H1 (cell line): ENCODE measurements at places on chromosomes 16 and 17.

GRCh38 chr17:4326608-4327007, 39.9 kb downstream of the UBE2G1 start:
- DNase-seq, result no peak

GRCh38 chr16:73016488-73016830, 31.5 kb downstream of the ZFHX3 start:
- DNase-seq, result no peak

- DNase-seq, result no peak
Measured at GRCh38 chr16:89805136-89805905, 11.1 kb downstream of the FANCA start.

DNA sequence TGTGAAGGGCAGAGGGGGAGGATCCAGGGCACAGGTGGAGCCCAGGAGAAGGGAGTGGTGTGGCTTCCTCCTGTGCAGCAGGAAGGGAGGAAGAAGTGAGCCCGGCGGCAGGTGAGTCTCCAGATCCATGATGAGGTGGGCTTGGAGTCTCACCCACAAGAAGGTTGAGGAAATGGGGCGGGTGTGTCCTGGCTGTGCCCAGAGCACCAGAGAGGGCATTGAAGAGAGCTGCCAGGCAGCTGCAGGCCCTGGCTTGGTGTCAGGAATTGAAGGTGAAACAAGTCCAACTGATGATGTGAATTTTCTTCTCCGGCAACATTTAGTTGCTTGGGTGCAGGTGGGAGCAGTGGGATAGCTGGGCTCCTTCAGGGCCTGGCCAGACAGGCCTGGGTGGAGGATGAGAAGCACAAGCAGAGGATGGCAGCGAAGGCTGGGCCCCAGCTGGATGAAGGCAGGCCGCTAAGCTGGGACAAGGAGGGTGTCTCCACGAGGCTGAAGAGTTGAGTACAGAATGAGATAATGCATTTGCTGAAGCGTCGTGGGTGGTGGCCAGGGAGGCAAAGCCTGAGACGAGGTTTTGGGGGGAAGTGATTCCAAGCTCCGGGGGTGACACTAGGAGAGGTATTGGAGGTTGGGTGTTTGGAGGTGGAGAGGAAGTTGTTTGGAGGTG, 18.3 kb downstream of the NT5M start:
- no peak for DNase-seq

DNA sequence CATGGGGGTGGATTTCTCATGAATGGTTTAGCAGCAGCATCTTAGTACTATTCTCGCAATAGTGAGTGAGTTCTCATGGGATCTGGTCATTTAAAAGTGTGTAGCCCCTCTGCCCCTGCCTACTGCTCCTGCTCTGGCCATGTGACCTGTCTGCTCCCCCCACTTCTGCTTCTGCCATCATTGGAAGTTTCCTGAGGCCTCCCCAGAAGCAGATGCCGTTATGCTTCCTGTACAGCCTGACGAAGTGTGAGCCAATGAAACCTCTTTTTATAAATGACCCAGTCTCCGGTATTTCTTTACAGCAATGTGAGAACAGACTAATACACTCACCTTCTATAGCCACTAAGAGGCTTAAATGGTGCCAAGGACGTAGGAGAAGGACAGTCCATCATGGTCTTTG, 51.5 kb downstream of the NOL11 start:
- no peak for DNase-seq

DNA sequence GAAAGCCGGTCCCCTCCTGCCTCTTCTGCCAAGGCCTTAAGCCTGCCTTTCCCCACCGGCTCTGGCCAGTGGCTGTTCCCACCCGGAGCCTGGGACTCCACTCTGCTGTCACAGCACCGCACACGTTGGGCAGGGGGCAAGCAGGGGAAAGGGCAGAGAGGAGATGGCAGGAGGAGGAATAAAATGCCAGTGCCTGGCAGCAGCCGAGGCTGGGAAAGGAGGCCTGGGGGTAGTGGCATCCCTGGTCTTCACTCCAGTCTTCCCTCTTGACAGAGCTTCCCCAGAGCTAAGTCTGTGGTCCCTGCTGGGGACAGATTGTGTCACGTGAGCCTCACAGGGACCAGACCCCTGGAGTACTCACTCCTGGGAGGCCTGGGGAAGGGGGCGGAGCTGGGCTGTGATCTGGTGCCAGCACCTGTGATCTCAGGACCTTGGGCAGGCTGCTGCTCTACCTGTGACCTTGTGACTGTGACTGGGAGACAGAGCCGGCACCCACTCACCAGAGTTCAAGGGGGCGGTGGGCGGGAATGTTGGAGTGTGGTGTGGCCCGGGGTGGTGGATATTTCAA, 97.2 kb upstream of the GSE1 start:
- no peak for DNase-seq

GRCh38 chr16:79644971-79645667, 44.6 kb upstream of the MAF start:
- DNase-seq, result no peak

GRCh38 chr16:58931436-58931835, 197.3 kb upstream of the GOT2 start:
- no peak for DNase-seq

DNA sequence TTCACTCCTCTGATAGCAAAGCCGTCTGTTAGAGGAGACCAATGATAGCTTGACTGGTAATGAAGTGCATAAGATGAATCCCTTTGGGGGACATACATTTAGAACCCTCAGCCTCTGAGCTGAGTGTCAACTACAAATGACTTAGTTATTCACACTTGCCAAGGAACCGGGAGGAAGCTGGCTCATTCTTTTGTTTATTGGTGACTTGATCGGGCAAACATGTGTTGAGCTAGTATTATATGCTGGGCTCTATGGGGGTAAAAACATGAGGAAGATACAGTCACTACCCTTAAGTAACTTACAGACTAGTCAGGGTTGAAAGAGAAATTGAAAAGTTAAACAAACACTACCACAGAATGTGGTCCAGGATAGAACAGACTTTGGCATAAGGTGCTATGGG, 3.0 kb downstream of the CCL16 start:
- no peak for DNase-seq

DNA sequence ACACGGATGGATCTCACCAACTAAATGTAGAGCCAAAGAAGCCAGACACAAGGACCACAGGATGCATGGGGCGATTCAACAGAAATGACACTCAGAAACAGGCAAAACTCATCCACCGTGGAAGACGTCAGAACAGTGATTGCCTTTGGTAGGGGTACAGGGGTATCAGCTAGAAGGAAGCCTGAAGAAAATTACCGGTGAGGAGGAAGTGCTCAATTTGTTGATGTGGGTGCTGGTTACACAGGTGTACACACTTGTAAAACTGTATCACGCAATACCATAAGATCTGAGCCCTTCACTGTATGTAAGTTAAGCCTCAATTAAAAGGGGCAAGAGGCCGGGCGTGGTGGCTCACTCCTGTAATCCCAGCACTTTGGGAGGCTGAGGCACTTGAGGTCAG, 226.1 kb downstream of the C16orf78 start:
- DNase-seq, result no peak

- no peak for DNase-seq
Measured at GRCh38 chr17:40015998-40016985, 1.1 kb downstream of the CSF3 start.

- no peak for DNase-seq
Measured at GRCh38 chr16:87559945-87560344, 42.4 kb upstream of the JPH3 start.

GRCh38 chr16:88066680-88067529, 115.7 kb downstream of the BANP start:
- no peak for DNase-seq

DNA sequence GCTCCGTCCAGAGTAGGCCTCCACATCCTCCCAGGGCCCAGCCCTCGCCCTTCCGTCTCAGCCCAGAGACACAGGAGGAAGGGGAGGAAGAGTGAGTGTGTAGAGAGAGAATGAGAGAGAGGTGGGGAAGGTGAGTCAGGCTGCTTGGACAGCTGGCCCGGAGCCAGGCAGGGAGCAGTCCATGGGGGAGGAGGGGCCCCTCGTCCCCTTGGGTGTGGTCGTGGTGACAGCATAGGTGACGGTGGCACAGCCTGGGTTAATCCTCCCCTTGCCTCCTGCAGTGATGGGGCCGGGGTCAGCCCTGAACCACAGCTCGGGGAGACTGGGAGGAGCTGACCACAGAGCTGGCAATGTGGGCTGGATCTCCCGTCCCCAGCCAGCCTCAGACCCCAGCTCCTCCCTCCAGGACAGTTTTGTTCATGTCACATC, 36.5 kb downstream of the FA2H start:
- DNase-seq, result no peak

GRCh38 chr17:69909389-69909788, 165.6 kb upstream of the KCNJ16 start:
- DNase-seq, result no peak

GRCh38 chr17:17491031-17491471, 5.1 kb downstream of the RASD1 start:
- no peak for DNase-seq

- DNase-seq, result peak; percentile 82
Measured at GRCh38 chr17:35433075-35433894, 985 bp upstream of the SLFN12 start.

- peak; percentile 10 for DNase-seq
Measured at GRCh38 chr17:41324180-41325075, 8.9 kb upstream of the KRTAP17-1 start.

DNA sequence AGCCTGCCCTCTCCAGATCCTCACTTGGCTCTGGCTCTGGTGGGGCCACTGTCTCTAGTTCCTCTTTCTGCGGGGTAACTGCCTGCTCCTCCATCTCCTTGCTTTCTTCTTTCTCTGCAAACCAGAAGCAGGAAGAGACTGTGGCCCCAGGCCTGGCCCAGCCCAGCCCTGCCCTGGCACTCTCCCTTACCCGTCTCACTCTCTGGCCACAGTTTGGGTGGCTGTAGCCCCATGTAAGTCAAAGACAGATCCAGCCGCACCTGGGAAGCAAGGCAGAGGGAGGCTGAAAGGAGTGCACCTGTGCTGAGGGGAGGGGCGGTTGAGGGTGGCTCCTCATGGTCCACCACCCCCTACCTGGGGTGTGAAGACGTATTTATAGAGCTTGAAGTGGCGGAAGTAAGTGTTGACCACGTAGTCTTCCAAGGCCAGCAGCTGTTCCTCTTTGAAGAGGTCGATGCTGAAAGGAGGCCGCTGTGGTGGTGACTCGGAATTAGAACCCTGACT, 2.8 kb downstream of the CFAP119 start:
- no peak for DNase-seq

DNA sequence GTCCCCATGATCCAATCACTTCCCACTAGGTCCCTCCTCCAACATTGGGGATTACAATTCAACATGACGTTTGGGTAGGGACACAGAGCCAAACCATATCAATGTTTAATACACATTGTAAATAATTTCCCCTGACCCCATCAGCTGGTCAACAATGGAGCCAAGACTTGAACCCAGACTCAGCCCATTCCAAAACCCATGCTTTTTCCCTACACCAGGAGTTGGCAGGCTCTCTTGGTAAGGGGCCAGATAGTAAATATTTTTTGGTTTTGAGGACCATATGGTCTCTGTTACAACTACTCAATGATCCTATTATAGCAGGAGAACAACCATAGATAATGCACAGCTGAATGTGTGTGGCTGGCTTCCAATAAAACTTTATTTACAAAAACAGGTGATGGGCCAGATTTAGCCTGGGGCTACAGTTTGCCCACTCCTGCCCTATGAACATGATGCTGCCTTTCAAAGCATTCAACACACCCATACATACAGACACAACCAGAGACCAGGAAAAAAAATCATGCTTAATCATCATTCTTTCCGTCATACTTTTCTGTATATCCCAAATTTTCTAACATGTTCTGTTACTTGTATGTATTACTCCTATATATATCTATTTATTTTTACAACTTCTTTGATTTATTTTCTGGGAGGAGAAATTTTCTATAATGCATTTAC, 22.1 kb upstream of the MSI2 start:
- no peak for DNase-seq

- DNase-seq, result no peak
Measured at GRCh38 chr17:57145347-57145746, 60.3 kb downstream of the AKAP1 start.

GRCh38 chr16:86758932-86759331, 180.6 kb downstream of the FOXL1 start:
- no peak for DNase-seq

DNA sequence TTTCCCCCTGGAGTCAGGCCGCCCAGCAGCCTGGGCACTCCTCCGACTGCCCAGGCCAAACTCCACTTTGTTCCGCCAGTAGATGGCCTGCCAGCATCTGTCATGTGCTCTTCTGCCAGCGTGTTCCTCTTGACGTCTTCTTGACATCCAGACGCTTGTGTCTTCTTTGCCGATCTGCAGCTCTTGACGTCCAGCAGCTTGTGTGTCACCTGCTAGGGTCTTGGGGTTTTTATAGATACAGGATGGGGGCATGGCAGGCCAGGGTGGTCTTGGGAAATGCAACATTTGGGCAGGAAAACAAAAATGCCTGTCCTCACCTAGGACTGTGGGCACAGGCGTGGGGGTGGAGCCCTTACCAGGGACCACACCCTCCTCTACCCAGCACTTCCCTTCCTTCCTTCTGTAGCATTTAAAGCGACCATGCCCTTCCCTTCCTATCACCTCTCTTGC, 88.7 kb downstream of the BMERB1 start:
- DNase-seq, result no peak

DNA sequence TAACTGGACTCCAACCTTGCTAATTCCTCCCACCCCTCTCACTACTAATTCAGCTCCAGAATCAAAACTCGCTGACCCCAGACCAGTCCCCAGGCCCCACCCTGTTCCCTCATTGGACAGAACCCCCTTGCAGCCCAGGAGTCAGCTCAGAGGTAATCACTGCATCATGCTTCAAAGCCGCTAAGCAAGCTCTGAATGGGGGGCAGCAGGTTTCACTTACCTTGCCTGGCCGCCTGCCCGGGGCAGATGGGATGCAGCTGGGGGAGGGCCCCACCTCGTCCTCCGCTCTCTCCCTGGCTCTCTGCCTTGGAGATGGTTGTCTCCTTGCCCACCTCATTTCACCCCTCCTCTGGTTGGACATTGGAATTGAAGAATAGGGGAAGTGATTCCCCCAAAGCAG, 4.8 kb upstream of the NGFR start:
- DNase-seq, result no peak

- DNase-seq, result no peak
Measured at GRCh38 chr16:73022534-73022933, 25.4 kb downstream of the ZFHX3 start.

- no peak for DNase-seq
Measured at GRCh38 chr16:81350306-81350615, 35.5 kb downstream of the GAN start.

DNA sequence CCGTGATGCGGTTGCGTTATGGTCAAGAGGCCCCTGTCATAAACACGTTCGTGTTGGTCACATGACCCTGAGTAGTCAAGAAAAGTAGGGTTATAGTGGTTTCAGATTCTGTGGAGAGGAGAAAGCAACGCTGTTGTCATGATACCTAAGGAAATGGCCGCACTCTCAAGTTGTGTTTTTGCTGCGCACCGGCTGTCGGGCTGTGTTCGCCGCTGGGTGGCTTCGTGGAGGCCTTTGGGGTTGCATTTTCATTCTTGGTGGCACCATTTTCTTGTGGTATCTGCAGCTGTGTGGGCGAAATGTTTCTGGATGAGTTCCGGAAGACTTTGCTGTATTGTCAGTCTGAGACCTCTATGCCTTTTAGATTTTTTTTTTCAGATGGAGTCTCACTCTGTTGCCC, 35.0 kb downstream of the DEF8 start:
- no peak for DNase-seq
